ENCODE measurements at places on chromosomes 2 and 18. TPM values are rescaled to one million over a fixed set of nuclear protein-coding genes. Genes with fewer than 3 reads are reported as not detected.

KLHL14 gene
- 0.06 TPM for polyA plus RNA-seq

TTL gene
- polyA plus RNA-seq = 46.5 TPM

RNF152 gene
- 5.5 TPM for polyA plus RNA-seq

LIMS4 gene
- polyA plus RNA-seq = 3.4 TPM

SCYGR8 gene
- not detected for polyA plus RNA-seq

ITGA4 gene
- 27.1 TPM for polyA plus RNA-seq

MYO1B gene
- polyA plus RNA-seq = 82.6 TPM

CD28 gene
- polyA plus RNA-seq = 6.0 TPM

ELOA2 gene
- polyA plus RNA-seq = not detected

MLPH gene
- polyA plus RNA-seq = 0.85 TPM

SIX3 gene
- not detected for polyA plus RNA-seq

SCN7A gene
- polyA plus RNA-seq = 46.2 TPM
